ENCODE measurements at places on chromosomes 7 and 10.

DNA sequence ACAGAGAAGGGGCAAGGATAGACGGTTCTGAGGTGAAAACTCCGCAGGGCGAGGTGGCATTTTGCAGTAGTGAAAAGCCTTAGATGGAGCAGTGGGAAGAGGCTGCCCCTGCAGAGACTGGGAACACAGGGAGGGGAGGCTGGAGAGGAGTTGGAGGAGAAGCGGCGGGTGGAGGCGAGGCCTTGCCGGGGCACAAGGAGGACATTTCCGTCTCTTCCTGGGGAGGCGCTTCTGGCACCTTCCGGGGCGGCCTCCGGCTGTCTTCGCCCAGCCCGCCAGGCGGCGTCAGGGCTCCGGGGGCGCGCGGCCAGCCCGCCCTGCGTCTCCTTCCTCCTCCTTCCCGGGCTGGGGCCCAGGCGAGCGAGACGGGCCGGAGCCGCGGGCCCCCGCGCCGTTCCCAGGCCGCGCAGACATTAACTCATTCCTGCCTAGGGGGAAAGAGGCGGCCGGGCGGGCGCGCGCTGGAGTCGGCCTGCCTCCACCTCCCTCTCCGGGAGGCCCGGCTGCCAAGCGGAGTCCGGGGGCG, 42.7 kb downstream of the LDB3 start:
- DNase-seq, result peak; percentile 97

DNA sequence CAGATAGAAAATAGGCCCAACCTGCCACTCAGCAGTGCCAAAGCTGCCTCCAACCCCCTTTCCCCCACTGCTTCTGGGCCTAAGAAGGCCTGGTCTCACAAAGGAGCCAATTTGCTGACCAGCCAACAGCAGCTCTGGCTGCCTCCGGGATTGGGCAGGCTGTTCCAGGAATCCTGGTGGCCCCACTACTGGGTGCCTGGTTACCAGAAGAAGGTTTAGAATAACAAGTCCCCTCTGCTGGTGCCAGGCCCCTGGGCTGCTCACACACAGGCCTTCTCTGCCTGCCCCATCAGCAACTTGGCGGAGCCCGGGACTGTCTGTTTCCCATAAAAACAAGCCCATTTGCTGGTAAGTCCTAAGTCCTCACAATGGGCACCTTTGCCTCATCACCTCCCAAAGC, 1.2 kb downstream of the PHKG1 start:
- DNase-seq, result no peak

- no peak for DNase-seq
These were observed 661.1 kb downstream of the PCDH15 start for GRCh38 chr10:54139819-54140428.

- no peak for DNase-seq
These were observed 217.9 kb downstream of the SKAP2 start for GRCh38 chr7:26646336-26647048.

DNA sequence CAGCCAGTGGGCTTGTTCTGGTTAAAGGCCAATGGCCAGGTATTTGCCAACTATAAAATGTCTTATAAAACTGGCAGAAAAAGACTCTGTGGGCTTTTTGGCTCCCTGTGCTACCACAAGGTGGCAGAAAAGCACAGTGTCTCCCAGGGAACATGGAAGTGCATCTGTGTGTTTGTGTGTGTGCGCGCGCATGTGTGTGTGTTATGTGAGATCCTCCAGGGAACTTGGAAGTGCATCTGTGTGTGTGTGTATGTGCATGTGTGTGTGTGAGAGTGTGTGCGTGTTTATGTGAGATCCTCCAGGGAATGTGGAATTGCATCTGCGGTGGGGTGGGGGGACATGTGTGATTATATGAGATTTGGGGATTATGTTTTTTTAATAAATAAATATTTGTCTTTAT, 30.2 kb upstream of the ABI1 start:
- DNase-seq, result peak; percentile 77

DNA sequence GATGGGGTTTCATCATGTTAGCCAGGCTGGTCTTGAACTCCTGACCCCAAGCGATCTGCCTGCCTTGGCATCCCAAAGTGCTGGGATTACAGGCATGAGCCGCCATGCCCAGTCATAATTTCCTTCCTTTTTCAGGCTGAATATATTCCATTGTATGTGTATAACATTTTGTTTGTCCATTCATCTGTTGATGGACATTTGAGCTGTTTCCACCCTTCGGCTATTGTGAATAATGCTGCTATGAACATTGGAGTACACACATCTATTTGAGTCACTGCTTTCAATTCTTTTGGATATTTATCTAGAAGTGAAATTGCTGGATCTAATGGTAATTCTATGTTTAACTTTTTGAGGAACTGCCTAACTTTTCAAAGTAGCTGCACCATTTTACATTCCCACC, 34.6 kb downstream of the TLX1 start:
- DNase-seq, result no peak

DNA sequence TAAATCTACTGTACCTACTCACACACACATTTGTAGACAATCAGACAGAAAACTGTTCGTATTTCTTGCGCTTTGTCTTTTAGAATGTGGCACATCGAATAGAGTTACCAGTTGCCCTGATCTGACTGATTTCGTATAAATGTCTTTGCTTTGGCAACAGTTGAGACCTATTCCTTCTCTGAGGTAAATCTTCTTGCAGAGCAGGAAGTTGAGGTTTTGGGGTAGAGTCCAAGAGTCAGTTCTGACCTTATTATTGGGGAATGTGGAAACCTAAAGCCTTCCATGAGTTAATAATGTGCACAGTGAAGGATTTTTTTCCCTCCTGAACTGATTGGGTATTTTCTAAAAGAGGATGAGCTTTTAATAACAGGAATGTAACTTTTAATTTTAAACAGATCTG, 135.3 kb downstream of the KIAA1217 start:
- no peak for DNase-seq

DNA sequence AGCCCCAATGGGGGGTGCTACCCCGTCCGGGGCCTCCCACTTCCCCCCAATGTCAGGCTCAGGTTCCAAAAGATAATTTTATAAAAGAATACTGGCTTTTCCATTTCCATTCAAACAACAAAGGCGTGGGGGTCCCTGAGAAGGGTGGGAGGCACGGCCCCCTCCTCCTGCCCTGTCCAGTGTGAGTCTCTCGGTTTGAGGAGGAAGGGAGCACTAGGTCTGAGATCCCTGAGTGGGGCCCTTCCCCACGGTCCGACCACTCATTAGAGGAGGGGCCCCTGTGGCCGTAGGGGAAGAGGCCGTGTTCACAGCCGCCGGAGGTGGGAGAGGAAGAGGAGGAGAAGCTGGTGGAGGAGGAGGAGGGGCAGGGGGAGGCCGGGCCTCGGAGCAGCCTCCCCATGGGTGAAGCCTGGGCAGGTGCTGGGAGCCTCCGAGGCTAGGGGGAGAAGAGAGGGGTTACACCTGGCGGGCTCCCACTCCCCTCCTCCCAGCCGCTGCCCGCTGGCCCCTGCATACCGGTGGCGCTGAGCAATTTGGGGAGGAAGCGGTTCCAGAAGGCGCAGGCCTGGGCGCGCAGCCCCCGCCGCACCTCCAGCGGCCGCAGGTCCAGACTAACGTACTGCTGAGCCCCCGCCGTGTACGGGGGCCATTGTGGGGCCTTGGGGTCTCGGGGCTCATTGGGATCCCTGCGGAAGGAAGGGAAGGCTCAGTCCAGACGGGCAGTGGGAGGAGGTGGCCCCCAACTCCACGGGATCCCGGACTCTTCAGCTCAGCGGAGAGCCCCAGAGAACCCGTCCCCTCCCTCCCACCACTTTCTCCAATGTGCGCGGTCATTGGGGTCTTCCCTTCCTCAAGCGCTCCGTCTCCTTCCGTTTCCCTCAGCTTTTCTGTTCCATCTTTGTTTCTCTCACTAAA, 1.4 kb upstream of the UFSP1 start:
- DNase-seq, result peak; percentile 43

GRCh38 chr10:84293574-84294016, 34.8 kb upstream of the CCSER2 start:
- no peak for DNase-seq

GRCh38 chr10:79027147-79028055, 41.4 kb upstream of the ZMIZ1 start:
- DNase-seq, result peak; percentile 60

DNA sequence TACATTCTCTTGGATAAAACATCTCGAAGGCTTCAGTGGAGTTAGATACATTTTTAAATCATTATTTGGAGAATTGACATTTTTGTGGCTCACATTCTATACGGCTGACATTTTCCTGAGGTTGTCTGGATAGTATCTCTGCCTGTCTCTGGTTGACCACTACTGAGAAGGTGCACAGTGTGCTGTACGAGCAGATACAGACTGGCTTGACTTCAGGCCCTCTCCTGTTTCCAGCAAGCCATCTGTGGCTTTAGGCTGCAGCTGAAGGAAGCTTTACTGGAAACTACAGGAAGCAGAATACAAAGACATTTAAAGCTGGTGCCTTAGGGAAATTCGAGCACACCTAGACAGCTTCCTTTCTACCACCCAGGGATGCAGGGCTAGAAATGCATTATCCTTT, 39.3 kb upstream of the RSU1 start:
- DNase-seq, result peak; percentile 47

GRCh38 chr7:110987127-110987693, 103.7 kb upstream of the LRRN3 start:
- no peak for DNase-seq

GRCh38 chr10:133462512-133463305, 9.0 kb downstream of the SCART1 start:
- no peak for DNase-seq

- DNase-seq, result no peak
These were observed 106.2 kb downstream of the ABCC2 start for GRCh38 chr10:99888622-99889021.

GRCh38 chr7:148701414-148701813, 2.7 kb downstream of the CUL1 start:
- no peak for DNase-seq

GRCh38 chr10:7507887-7508726, 97.3 kb upstream of the SFMBT2 start:
- DNase-seq, result no peak

GRCh38 chr7:120926943-120927346, 23.6 kb upstream of the ING3 start:
- DNase-seq, result no peak

DNA sequence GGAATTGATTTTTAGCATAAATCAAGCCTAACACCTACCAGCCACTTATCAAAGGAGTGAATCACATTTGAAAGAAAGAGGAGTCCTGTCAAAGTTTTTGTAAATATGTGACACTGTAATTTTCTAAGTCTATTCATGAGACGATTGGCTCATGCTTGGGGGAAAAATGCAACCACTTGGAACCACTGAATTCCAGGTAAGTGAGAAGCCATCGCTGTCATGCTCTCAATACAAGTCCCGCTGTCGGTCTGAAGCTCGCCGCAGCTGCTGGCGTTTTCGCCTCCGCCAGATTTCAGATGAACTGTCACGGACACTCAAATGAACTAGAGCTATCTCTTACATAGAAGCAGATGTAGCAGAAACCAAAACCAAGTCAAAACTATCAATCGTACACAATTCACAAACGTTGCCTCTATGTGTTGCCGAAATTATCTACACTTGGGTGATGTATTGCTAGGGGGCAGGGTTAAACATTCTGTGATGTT, 279.8 kb upstream of the FZD8 start:
- no peak for DNase-seq

GRCh38 chr7:904847-905246, 28.5 kb downstream of the GET4 start:
- DNase-seq, result no peak

DNA sequence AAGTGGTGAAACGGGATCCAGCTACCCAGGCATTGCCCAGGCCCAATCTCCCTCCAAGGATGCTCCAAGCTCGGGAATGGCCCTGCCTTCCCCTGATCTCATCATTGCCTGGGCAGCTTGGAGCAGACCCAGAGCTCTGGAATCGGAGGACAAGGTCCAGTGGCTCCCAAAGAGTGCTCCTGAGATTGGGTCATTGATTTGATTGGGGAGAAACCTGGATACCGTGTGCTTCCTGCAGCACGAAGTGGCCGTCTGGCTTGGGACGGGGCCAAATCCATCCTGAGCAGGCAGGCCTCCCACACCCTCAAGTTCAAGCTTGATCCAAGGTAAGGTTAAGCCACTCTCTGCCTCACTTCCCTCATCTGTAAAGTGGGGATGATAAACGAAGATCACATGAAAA, 69.9 kb downstream of the OAT start:
- DNase-seq, result no peak

- DNase-seq, result no peak
These were observed 177.7 kb upstream of the GPR26 start for GRCh38 chr10:123488436-123488835.

DNA sequence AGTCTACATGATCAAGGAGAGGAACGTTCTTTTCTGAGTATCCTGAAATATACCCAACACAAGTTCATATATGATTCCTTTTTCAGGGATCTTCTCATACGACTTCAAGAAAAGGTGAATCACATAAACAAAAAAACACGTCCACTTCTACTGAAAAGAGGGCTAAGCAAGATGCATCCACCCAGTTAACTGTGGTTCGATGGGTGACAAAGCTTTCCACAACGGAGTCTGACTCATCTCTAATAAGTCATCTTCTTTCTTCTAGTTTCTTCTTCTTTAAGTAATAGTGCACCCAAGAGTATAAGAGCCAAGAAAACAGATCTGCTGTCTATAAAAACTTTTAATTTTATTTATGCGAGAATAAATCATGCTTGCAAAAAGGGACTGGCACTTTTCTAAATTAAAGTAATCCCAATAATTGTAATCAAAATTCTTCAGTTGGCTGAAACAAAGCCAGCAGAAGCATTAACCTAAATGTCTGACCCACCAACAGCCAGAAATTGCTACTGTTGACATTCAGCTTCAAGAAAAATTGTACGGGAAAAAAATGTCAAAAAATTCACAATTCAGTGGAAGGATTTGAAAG, 146.9 kb upstream of the ANK3 start:
- DNase-seq, result no peak

GRCh38 chr7:156220078-156220605, 407.9 kb upstream of the SHH start:
- no peak for DNase-seq

DNA sequence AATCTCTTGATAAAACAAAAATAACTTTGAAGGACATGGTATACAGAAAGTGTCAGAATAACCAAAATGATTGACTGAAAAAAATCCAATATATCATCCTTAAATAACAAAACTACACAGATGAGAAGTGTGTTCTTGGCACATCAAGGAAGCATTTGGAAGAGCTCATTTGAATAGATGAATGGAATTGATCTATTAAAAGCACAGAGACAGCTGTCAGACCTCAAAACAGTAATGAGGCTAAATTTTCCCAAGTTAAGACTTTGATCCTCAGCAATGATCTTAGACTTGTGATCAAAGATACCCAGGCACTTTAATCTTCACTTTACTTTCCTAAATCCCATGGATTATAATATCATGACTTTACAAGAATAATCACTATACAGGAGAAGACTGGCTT, 395.4 kb upstream of the NFE2L3 start:
- DNase-seq, result no peak

- no peak for DNase-seq
These were observed 78.2 kb upstream of the IFRD1 start for GRCh38 chr7:112372101-112372500.

DNA sequence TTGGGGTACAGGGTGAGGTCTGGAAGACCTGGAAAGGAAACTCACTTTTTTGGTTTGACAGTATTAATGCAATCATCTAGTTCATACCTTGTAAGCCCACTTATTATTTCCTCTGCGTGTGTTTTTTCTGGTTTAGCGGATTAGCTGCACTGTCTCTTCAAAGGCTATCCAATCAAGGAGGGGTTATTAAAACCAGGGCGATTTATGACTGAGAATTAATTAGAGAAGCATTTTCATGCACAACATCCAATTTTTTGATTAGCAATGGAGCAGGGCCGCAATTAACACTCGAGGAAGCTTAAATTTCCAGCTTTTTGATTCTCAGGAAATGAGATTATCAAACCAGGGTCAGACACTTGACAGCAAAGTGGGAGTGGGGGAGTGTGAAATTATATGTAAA, 248.9 kb downstream of the EXOC4 start:
- no peak for DNase-seq

- no peak for DNase-seq
These were observed 5.8 kb upstream of the AMZ1 start for GRCh38 chr7:2681929-2682799.
